ENCODE measurements at places on chromosomes 12 and 14. TPM values are rescaled to one million over a fixed set of nuclear protein-coding genes. Genes with fewer than 3 reads are reported as not detected.

- no peak for DNase-seq
Observed at GRCh38 chr12:53980802-53981496, 4.0 kb upstream of the HOXC10 start.

KERA gene
- not detected for total RNA-seq

PRORP gene
- 22.5 TPM for total RNA-seq

GRCh38 chr12:92132288-92132687 is 13.4 kb downstream of the BTG1 start:
- no peak for DNase-seq

DNA sequence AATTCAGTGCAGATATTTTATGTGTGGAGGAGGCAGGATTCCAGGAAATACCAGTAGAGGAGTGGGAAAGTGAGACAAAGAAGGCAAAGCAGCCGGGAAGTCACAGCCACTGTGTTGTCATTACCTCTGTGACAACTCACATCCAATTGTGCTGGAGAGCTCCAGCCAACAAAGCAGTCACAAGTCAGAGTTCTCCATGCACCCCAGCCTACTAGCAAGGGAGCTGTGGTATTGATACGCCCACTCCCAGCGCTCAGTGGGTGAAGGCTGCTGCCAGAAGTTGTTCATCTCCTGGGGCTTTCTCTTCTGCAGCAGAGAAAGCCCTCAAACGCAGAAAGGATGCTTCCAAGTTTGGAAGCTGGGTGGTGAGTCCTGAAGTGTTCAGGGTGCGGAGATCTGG is 93.9 kb downstream of the DICER1 start:
- no peak for DNase-seq

DNA sequence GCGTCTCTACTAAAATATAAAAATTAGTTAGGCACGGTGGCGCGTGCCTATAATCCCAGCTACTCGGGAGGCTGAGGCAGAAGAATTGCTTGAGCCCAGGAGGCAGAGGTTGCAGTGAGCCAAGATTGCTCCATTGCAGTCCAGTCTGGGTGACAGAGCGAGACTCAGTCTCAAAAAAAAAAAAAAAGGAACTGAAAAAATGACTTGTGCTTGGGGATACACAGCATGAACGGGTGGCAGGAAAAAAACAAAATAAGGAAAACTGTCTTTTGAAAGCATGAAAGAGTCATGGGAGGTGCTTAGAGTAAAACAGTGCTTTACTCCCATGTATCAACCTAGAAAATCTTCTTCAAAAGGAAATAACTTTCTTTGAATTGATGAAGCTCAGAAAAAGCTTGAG is 80.8 kb downstream of the TMTC1 start:
- no peak for DNase-seq

DNA sequence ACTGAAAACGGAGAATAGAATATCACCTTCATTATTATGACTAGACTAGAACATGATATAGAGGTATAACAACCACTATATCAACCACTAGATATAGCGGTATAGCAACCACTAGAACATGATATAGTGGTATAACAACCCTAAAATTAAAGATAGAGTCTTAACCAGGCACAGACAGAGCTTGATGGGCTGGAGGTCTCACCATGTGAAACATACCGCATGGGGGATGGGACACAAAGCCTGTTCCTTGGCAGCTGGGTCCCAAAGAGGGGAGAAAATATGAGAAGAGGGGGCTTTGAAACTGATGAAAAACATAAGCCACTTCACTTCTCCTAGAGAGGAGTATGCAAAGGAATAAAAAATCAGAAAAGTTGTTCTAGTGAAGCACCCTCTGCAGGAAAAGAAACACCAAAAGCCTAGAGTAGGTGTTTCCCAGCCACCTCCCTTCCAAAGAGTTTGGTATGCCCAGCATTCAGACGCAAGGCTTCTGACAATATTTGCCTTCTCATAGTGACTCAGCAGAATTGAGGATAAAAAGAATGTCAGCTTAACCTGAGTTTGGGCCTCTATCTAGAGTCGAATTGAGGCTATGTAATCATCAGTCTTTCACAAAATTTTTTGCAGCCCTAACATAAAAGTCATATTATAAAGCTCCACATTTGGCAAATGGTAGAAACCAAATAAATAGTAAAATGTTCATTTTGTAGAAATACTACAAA is 316.4 kb downstream of the NOVA1 start:
- no peak for DNase-seq

STXBP6 gene
- 7.9 TPM for total RNA-seq

DNA sequence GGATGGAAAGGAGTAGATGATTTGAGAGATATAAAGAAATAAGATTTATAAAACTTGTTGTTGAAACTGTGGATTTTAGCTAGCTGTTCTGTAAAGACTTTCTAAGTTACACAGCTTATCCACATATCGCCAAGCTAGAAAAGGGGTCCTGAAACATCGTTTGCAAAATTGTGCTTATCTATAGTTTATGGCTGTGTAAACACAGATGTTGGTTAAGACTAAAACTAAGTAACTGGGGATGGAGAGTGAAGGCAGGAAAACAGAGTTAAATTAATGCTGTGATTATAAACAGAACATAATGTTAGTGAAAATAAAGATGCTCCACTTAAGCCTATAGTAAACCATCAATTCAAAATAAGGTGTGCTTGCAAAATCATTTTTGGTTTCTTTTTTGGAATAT is 311.3 kb upstream of the DDHD1 start:
- DNase-seq = no peak

OTOGL gene
- 0.05 TPM for total RNA-seq

DNA sequence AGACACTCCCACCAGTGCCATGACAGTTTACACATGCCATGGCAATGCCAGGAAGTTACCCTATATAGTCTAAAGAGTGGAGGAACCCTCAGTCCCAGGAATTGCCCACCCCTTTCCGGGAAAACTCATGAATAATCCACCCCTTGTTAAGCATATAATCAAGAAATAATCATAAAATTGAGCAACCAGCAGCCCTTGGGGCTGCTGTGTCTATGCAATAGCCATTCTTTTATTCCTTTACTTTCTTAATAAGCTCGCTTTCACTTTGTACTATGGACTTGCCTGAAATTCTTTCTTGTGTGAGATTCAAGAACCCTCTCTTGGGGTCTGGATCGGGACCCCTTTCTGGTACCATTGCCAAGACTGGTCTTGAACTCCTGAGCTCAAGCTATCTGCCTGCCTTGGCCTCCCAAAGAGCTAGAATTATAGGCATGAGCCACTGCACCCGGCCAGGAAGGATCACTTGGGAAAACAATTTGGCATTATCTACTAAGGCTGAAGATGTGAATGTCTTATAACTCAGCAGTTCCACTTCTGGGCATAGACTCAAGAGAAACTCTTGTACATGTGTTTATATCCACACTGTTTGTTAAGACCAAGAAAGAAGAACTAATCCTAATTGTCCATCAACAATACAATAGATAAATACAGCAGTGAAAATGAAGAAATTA is 35.9 kb upstream of the CEP83 start:
- DNase-seq = no peak
